MCF 10A (cell line): ENCODE measurements at places on chromosomes 6 and 20. TPM values are rescaled to one million over a fixed set of nuclear protein-coding genes. Genes with fewer than 3 reads are reported as not detected.

DNA sequence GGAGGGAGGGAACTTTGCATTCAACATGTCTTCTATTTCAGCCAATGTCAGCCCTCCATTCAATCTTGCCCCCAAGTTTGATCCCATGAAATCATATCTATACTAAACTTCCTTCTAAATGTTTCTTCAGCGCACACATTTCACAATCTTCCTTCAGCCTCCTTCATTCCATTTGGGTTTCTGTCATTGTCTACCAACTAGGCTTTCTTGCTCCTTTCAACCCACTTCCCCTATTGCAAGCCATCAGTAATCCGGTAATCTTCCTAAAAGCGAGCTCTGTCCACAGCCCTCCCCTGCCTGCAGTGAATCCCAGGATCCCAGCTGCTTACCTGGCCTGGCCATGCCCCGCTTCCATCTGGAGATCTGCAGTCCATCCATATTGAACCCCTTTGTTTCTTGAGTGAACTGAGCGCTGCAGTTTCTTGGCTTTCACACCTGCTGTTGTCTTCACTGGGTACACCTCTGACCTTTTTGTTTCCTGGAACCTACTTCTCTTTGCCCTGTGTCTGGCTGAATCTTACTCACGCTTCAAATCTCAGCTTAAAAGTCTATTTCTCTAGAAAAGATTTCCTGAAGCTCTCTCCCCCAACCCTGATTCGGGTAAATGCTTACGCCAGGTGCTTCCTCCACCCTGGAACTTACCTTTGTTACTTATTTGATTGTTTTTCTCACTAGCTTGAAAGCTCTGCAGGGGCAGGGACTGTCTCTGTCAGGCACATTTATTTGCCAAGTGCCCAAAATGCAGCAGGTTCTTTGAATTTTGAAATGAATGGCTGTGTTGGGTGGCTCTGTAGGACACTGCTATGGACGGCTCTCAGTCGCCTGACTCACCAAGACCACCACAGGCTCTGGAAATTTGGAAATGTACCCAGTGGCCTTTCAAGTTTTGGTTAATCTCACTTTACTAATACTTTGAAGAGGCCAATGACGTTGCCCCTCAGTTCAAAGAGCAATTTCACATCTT lies 50.3 kb downstream of the ADTRP start:
- no peak for DNase-seq

Gene SYNGAP1
- total RNA-seq, result 6.7 and 9.9 TPM in 2 replicates

Gene RBPJL
- not detected in 2 replicates for total RNA-seq

Gene MEP1A
- not detected in 2 replicates for total RNA-seq

- peak; percentile 89 for DNase-seq
Measured at GRCh38 chr20:47269309-47270165, 87.0 kb downstream of the ZMYND8 start.

- DNase-seq, result no peak
Measured at GRCh38 chr6:150531957-150532356, 67.7 kb upstream of the PLEKHG1 start.

DNA sequence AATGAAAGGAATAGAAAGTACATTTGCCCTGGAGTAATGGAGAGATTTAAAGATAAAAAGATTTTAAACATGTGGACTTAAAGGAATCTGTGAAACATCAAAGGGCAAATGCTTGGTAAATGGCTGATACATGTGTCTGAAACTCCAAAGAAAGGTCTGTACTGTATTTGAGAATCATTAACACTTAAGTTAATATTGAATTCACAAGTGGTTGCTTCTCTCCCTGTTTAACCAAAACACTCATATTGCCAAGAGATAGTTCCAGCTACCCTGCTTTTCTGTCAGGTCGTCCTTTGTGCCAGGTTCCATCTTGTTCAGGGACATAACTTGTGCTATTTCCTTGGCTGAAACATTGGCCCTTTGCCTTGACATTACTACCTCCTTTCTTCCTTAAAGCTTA lies 171.3 kb upstream of the HS3ST5 start:
- no peak for DNase-seq

Gene BRD2
- total RNA-seq, result 201 and 223 TPM in 2 replicates

DNA sequence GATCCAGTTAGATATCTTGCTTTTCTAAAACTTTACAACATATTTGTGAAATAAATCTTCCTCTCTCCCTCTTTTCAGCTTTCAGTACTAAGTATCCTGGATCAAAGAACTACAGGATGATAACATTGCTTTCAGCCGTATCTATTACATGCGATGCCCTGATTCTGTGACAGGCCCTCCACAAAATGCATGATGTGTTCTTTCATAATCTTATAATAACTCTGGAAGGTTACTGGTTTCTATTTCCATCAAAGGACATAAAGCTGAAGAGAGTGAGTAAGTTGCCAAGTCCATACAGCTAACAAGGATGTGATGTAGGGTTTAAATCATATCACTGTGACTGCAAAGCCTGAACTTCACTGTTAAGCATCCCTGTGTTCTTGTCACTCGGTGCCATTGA lies 62.9 kb upstream of the ADGRG6 start:
- DNase-seq, result no peak

Gene SYCP2
- 0.35 and 0.61 TPM in 2 replicates for total RNA-seq

DNA sequence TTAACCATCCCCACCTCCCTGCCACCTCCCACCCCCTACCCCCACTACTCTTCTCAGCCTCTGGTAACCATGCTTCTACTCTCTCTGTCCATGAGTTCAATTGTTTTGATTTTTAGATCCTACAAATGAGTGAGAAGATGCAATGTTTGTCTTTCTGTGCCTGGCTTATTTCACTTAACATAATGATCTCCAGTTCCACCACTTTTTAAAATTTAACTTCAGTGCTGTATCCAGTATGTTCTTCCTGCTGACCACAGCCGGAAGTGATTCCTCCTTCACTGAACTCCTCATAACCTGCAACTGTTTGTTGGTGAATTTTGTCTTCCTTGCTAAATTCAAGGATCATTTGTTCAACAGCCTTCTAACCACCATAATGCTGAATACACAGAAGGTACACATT lies 3.9 kb downstream of the MAP7 start:
- DNase-seq, result no peak

DNA sequence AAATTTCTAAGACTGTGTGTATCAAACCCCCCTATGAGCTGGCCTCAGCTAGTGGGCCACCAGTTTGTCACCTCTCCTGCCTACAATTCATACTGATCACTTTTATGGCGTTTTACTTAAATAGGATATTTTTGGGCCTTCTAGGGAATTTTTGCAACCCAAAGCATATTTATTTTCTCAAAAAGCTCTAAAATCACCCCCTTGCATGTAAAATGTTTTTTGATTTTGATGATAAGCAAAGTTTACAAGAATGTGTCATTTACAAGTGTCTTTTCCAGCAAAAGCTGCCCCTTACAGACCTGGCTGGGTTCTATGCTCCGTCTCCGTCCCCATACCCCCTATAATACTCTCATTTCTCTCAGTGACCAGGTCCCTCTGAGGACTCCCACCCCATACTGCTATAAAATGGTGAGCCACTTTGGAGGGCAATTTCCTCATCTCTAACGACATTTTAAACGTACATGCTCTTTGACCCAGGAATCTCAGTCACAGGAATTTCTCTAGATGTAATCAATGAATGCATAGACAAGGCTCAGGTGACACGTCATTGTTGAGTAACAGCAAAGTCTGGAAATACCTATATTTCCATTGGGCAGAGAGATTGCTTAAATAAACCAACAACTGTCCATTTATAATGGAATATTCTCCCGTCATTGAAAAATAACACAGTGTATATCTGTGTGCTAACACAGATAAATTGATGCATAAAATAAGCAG lies 13.9 kb upstream of the OCSTAMP start:
- no peak for DNase-seq

DNA sequence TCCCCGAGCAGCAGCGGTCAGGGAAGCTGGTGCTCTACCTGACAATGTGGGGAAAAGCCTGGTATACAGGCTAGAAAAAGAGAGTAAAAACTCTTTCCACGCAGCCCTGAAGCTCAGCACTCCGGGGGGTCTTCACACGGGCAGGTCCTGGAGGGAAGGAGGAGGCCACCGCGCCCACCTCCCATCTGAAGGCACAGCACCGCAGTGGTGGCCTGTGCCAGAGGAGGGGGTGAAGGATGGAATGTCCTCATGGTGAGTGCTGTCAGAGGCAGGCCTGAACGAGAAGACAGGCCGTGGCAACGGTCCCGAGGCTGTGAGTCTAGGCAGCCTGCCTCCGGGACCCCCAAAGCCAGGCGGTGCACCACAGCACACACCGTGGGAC lies 5.8 kb downstream of the SLC2A4RG start:
- no peak for DNase-seq

- DNase-seq, result no peak
Measured at GRCh38 chr6:87669051-87669450, 33.0 kb downstream of the AKIRIN2 start.
